GOT3 (cell line): ENCODE measurements at places on chromosomes 7 and 10.

DNA sequence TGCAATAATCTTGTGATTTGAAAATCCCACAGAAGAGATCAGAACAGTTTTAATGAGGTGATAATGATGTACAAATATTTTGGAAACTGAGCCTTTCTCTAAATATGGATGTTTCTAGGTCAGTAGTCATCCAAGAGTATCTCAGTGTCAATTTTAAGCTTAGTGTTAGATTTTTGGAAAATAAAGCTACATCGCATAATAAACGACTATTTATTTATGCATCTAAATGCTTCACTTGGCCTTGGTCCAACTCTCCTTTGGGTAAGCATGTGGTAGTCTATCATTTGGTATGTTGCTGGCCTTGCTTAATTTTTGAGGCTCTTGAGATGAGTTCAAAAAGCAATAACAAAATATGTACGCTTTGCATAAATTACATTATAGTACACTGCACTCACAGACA lies 5.4 kb upstream of the PPP1R9A start:
- no peak for DNase-seq

DNA sequence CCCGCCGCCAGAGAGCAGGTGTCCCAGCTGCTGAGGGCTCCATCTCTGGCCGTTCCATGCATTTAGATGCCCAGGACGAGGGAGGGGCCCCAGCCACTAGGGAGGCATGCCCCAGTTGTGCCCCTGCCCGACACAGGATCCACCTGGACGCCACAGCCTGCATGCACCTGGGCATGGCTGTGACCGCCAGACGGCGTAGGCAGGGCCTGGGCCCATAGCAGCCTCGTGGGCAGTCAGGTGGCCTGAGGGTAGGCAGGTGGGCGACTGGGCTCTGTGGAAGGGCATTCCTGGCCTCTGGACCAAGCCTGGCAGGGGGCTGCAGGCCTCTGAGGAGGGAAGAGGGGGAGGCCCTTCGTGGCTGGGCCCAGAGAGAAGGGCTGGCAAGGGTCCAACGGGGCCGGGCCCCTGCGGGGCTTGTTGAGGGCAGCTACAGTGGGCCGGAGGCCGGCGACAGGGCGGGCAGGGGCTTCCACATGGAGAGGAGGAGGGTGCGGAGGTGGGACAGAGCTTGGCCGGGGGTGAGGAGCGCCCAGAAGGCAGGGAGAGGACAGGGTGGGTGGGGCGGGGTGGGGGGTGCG lies 76.0 kb upstream of the NKX6-2 start:
- DNase-seq: no peak

- no peak for DNase-seq
These were observed 22.1 kb downstream of the CLDN12 start for GRCh38 chr7:90425376-90425775.

DNA sequence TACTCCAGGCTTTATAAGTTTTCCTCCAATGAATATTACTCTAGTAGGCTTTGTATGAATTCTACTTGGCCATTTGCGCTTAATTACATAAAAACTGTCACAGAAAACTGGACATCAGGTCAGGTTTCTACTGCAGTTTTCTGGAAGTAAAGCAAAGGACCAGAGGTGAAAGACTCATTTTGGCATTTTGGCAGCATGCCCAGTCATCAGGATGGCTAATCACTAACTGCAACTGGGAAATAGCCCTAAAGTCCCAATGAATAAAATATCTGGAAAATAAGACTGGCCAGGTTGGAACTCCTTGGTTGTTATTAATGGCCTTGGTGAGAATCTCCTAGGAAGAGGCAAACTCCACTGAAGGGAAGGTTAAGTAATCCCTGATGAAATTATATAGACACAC lies 75.5 kb downstream of the COPG2 start:
- DNase-seq: no peak

DNA sequence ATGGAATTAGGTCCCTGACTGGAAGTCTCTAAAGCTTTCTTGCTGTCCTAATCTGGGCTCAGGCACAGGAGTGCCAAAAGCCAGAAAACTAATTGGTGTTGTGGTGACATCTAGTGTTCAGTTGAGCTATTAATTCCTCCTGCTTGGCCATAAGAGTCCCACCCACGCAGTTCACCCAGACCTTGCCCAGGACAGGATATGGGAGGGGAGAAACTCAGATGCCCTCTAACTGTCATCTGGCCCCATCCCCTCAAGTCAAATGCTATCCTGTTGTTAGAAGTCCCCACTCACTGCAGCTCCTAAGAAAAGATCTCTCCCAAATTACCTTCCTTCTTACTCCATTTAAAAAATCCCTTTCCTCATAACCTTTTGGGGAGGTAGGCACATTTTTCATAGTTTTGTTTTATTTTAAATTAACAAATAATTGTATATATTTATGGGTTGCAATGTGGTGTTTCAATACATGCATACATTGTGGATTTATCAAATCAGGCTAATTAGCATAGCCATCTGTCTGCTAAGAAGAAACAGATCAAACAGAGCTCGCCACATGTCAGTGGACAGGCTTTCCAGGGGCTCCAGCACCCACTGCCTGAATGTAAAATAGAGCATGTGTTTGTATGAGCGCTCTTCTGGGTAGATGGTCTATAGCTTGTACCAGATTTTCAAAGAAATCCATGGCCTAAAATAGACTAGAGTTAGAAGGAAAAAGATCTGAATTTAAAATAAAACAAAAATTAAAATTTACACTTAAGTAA lies 84.0 kb downstream of the GSAP start:
- DNase-seq: peak; percentile 11

- DNase-seq: no peak
These were observed 6.1 kb upstream of the GPR85 start for GRCh38 chr7:113092762-113093161.

GRCh38 chr10:120555842-120556532 lies 99.0 kb downstream of the PLPP4 start:
- DNase-seq: no peak

- no peak for DNase-seq
These were observed 28.8 kb upstream of the BNIP3 start for GRCh38 chr10:132010483-132010882.

GRCh38 chr7:134014935-134015334 lies 112.2 kb upstream of the LRGUK start:
- no peak for DNase-seq

DNA sequence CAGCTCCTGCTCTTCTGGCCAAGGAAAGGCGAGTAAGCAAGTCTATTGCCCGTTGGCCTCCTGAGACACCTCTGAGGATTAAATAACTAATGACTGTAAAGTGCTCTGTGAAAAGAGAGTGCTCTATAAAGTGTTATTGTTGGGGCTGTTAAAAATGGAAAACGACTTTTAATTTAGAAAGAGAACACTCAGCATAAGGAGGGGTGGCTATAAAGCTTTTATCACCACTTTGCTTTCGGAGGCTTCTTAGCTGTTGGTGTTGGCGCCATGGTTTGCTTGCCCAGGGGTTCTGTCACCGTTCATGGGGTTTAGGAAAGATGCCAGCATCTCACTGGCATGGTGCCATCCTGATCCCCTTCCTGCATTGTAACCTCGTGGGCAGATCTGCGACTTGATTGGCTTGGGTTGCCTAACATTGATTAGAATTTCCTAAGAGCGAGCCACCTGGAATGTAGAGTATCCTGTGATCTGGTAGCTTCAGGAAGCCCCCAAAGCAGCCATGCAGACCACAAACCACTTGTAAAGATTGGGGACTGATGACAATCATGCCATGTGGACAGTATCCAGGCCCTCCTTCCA lies 509.9 kb downstream of the LRMDA start:
- no peak for DNase-seq

DNA sequence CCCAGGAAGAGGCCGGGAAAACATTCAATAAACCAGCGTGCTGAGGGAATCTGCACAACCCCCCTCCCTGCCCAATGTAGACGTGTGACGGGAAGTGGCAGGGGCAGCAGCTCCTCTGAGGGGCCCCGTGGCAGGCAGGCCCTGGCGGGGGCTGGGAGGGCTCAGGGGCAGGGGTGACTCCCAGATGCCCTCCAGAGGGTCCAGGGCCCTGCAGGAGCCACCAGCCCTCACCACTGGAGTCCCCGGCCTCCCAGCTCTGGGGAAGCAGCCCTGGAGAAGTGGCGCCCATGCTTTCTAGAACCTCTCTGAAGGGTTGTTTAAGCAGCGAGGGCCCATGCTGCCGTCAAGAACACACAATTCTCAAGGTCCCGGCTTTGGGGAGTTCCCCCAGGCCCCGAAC lies 8.4 kb upstream of the GPER1 start:
- no peak for DNase-seq
